Activated T-helper 1 cell treated with anti-CD3 and anti-CD28 coated beads, Interleukin-12 subunit alpha, Interleukin-12 subunit beta, Interleukin-2, Interleukin-4 antibody, amounts not matched to agents 30 ng/mL and 10 ng/mL and 1 ng/mL, durations not matched to agents 14 hours and 24 hours and 36 hours (primary cell): ENCODE measurements at places on chromosomes 1 and 21. TPM values are rescaled to one million over a fixed set of nuclear protein-coding genes. Genes with fewer than 3 reads are reported as not detected.

The OR2M3 gene
- total RNA-seq, result not detected in 2 replicates

The ROR1 gene
- 0.05 TPM in 1 of 2 replicates, not detected in the other for total RNA-seq

The ZMYND12 gene
- total RNA-seq, result not detected in 2 replicates

The CBR3 gene
- total RNA-seq, result 16.4 and 16.9 TPM in 2 replicates

The CORT gene
- total RNA-seq, result 0.36 and 0.37 TPM in 2 replicates

The FCRL6 gene
- total RNA-seq, result not detected in 2 replicates

The CFAP126 gene
- not detected in 2 replicates for total RNA-seq

The C4BPA gene
- total RNA-seq, result not detected in 2 replicates

The RHD gene
- total RNA-seq, result not detected in 2 replicates

The PRMT6 gene
- 27.3 and 28.2 TPM in 2 replicates for total RNA-seq

DNA sequence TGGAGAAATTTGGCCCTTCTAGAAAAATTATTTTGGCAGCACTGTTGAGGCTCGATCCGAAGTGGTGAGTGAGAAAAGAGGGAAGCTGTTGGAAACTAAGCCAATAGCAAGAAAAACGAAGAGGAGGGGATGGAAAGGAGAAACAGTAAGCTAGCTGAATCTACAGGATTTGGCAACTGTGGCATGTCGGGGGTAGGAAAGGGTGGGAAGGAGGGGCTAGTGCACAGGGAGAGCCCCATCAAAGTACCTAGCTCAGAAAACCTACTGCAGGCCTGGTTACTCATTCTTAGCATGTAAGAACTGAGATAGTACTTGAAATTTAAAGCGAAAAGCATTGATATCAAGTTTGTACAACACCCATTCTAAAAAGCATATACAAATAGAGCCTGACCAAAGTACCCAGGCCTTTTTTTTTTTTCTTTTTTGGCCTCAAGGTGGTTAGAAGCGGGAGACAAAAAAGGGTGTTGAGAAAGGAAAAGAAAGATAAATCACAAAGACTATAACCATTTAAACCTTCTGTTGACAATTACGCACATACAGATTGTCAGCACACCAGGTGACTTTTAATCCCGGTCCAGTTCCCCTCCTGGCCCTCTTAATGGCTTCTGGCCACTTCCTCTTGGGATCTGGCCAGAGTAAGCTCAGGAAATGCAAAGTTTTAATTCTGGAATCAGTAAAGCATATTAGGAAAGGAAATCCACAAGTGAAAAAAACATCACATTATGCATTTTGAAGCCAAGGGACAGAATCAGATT, 50.4 kb downstream of the SLC16A1 start:
- DNase-seq, result no peak

DNA sequence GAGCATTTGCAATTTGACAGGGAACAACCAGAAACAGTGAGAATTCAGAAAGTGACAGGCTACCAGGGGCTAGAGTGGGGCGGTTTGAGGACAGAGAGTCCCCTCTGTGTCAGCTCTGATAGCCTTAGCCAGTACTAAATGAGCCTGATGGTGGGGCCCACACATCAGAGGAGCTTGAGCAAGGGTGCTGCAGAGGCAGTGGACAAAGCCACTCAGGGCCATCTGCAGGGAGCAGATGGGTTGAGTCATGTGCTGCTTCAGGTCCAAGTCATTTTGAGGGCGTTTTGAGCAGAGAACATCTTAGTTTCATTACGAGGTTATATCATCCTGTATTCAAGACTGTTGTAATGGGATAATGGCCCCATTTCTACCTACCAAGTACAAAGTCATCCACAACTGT, 7.7 kb downstream of the LRRC52 start:
- DNase-seq, result no peak

DNA sequence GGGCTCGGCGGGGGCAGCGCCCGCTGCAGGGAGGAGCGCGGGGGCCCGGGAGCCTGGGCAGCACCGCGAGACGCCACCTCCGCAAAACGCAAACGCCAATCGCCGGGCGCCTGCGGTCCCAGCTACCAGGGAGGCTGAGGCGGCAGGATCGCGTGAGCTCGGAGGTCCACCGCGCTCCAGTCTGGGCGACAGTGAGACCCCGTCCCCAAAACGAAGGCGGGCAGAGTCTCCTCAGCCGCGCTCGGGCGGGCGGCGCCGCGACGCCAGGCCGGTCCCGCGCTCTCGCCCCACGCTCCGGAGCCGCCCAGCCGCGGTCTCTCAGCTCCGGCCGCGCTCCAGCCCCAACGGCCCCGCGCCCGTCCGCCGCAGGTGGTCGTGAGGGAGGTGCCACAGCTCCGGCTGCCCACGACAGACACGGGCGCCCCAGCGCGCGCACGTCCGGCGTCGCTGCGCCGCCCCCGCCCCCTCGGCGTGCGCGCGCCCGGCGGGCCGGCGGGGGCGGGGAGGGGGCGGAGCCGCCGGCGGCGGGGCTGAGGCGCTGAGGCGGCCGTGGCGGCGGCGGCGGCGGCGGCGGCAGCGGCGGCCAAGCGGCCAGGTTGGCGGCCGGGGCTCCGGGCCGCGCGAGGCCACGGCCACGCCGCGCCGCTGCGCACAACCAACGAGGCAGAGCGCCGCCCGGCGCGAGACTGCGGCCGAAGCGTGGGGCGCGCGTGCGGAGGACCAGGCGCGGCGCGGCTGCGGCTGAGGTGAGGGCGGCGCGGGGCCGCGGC, at the start of gene ADARB1:
TSS of gene ADARB1 (plus strand) at position 533 of the 770 bp plus-strand sequence. CDS start 97,077 bp downstream, outside the sequence.
- DNase-seq, result peak; percentile 63

- no peak for DNase-seq
Measured at GRCh38 chr1:197811769-197812168, 36.5 kb upstream of the DENND1B start.

DNA sequence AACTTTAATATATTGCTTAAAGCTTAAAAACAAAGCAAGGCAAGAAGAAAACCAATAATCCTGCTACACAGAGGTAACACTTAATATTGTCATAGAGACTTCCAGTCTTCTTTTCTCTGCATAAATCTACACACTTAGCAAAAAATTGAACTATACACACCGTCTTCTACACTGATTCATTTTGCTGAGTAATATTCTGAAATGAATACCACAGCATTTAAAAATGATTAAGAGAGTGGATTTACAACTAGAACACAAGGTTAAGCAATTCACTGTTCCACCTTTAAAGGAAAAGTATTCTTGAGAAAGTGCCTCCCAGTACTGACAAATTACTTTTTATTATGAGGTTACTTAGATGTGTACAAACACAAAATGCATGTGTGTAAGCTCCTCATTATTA, 22.2 kb upstream of the ITPKB start:
- DNase-seq, result no peak

- no peak for DNase-seq
Measured at GRCh38 chr1:182347019-182347418, 44.6 kb downstream of the GLUL start.

- peak; percentile 31 for DNase-seq
Measured at GRCh38 chr21:36260030-36260787, 59.8 kb upstream of the MORC3 start.

- DNase-seq, result no peak
Measured at GRCh38 chr1:46039571-46040052, 92.8 kb downstream of the PIK3R3 start.

- peak; percentile 69 for DNase-seq
Measured at GRCh38 chr1:28091043-28091781, 2.8 kb upstream of the EYA3 start.

GRCh38 chr21:25568246-25568645, 39.0 kb downstream of the MRPL39 start:
- DNase-seq, result no peak

GRCh38 chr1:36884801-36885200, 149.5 kb downstream of the GRIK3 start:
- DNase-seq, result no peak

GRCh38 chr1:209457401-209458125, 126.0 kb upstream of the CAMK1G start:
- no peak for DNase-seq

GRCh38 chr1:204503913-204504519, 9.4 kb upstream of the PIK3C2B start:
- DNase-seq, result no peak

DNA sequence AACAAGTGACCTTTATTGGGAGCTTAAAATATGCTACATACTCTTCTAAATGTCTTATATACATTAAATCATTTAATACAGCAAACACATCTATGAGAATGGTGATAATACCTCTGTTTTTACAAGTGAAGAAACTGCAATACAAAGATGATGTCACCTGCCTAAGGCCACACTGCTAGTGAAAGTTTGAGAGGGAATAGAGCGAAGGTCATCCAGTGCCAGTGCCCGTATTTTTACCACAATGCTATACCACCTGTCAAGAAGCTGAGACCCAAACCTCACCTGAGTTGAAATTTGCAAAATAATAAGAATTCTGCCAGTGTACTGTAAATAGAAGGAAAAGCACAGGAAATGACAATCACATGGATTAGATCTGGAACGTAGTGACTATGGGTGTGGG, 200.4 kb upstream of the TMPRSS15 start:
- no peak for DNase-seq

- DNase-seq, result no peak
Measured at GRCh38 chr1:54372978-54373377, 33.2 kb downstream of the SSBP3 start.

- DNase-seq, result peak; percentile 20
Measured at GRCh38 chr21:45404730-45405270, at the start of gene COL18A1. COL18A1 (plus strand) TSS chr21:45405165; CDS start chr21:45405231, 66 bp downstream.

- peak; percentile 2 for DNase-seq
Measured at GRCh38 chr1:159177272-159177907, 6.0 kb downstream of the CADM3 start.
